ENCODE measurements at places on chromosomes 2 and 18. TPM values are rescaled to one million over a fixed set of nuclear protein-coding genes. Genes with fewer than 3 reads are reported as not detected.

Gene SAG
- not detected for polyA plus RNA-seq

Gene DTNA
- 8.3 TPM for polyA plus RNA-seq

Gene DLGAP1
- polyA plus RNA-seq: 0.39 TPM

Gene C2orf78
- not detected for polyA plus RNA-seq

Gene ADNP2
- 3.5 TPM for polyA plus RNA-seq

Gene TRAF3IP1
- polyA plus RNA-seq: 3.7 TPM

Gene ABCG8
- polyA plus RNA-seq: not detected

Gene HJURP
- polyA plus RNA-seq: 2.2 TPM

Gene CREG2
- polyA plus RNA-seq: not detected

Gene ARHGAP15
- polyA plus RNA-seq: 55.8 TPM

Gene TFCP2L1
- polyA plus RNA-seq: 0.39 TPM

Gene GREB1
- 0.09 TPM for polyA plus RNA-seq

Gene PID1
- polyA plus RNA-seq: 4.1 TPM

Gene QPCT
- 9.4 TPM for polyA plus RNA-seq

Gene TLX2
- polyA plus RNA-seq: 0.04 TPM

Gene ABI2
- 9.6 TPM for polyA plus RNA-seq

Gene IL36G
- not detected for polyA plus RNA-seq

Data from spleen (tissue), 13 donors.